ENCODE measurements at places on chromosomes 13 and 19.

DNA sequence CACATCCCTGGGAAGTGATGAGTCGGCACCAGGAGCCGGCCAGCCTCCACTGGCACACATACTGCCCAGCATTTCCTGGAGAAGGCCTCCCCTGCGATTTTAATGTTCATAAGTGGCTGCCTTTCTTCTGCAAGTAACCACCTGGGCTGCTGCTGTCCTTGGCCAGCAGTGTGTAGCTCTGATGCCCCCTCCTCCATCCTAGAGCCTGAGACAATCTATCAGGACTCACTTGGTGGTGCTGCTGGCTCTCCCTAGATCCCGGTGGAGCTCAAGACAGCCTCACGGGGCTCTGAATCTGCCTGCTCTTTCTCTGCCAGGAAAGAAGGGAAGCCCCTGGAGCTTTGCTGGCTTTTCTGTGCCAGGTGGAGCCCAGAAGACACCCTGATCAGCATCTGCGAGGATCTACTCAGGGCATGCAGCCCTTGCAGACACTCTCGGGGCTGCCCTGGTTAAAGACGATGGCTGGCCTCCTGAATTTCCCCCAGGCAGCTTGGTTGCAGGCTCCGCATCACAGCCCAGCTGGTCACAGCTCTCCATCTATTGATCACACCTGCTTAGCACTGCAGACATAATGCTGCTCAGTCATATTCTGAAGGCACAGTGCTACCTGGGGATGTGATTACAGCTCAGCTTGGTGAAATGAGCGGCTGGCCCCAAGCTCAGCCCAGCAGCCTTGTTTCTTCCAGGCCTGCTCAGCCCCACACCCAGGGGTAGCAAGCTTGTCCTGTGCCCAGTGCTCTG, 122.3 kb downstream of the ZDHHC20 start:
- no peak for DNase-seq

DNA sequence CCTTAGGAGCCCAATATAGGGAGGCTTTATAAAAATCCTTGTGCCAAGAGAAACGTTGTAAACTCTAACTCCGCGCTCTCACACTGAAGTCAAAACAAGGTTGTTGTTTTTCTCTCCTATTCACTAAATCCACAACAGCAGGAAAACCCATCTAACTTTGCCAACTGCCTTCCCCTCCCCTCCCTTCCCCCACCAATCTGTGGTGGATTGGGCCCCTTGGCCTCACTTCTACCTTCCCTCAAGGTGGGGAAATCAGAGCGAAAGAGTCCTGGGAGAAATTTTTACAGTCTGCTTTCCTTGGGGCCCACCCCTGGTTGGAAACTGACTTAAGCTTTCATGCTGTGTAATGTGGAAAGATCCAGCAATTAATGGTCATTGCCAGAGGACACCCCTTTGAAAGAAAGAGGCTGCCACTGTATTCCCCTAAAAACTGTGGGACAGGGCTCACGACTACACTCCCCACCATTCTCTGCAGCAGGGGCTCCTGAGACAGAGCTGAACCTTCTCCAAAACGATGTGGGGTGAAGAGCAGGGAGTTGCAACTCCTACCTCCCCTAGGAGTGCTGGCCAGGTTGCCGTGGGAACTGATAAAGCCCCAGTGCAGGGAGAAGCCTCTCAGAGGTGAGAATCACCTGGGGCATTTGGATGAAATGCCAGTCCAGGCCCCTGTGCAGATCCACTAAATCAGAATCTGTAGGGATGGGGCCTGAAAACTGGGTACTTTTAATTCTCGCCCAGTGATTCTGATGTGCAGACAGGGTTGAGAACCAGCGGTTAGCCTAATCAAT, 1.1 kb downstream of the DHRS12 start:
- no peak for DNase-seq

DNA sequence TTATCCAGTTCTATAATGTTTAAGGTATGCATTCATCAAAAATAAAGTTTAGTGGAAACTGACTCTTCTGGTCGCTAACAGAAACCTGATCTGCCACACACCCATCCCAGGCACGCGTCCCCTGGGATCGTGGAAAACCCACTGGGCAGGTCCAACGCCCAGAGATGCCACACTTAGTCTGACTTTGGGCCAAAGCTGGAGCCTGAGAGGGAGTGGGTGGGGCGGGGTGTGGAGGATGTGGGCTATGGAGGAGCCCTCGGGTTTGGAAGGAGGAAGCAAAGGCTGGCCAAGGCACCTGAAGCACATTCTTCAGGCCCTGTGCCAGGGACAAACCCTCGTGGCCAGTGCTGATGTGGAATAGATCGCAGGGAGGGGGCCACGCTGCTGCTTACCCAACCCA, 2.5 kb downstream of the IGFL1 start:
- no peak for DNase-seq

- DNase-seq, result no peak
Measured at GRCh38 chr19:14782626-14783409, 4.5 kb upstream of the ADGRE2 start.

- DNase-seq, result no peak
Measured at GRCh38 chr19:3604227-3604986, 2.3 kb downstream of the TBXA2R start.

DNA sequence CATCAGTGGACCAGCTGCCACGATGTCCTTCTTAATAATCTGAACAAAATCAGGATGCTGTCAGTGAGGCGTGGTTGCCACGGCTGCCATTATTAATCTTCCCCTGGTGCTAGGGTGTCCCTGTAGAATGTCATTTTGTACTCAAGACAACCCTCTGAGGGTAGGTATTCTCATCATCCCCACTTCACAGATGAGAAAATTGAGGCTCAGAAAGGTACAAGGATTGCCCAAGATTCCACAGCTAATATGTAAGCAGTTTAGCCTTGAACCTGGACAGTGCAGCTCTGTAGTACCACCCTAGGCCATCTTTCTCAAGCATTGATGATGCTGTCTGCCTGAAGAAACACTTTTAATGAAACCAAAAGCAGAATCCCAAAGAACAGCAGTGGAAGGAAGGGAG, 8.1 kb downstream of the PPP2R1A start:
- DNase-seq, result no peak

GRCh38 chr13:46665633-46666482, 112.9 kb downstream of the LRCH1 start:
- DNase-seq, result no peak

DNA sequence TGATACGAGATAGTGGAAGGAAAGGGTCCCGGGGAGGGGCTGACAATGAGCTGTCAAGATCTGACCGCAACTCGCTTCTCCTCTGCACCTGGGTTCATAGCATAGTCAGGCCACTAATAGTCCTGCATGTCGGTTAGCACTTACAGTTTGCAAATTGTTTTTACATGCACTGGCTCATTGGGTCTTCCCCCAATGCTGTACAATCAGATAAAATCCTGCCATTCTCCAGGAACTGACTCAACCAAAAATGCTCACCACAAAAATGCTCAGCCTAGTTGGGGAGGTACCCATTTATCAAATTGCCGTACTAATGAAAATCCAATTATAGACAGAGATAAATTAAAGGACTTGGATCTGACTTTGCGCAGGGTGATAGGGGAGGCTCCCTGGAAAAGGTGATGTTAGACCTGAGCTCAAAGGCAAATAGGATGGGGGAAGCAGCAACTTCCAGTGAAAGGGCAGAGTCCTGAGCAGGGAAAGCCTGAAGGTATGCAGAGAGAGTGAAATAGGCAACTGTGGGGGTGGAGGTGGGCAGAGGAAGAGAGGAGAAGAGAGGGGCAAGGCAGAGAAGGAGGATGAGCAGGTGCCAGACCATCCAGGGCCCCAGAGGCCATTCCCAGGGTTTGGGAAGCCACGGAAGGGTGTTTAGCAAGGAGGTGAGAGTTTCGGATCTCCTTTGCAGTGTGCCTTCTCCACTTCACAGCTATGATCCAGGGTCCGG, 326.1 kb upstream of the TSHZ3 start:
- no peak for DNase-seq
